Activated T-helper 1 cell treated with anti-CD3 and anti-CD28 coated beads, Interleukin-2, amount 50 U/mL, for 16 hours (primary cell): ENCODE measurements at places on chromosomes 1 and 21.

- no peak for DNase-seq
These were observed 39.0 kb upstream of the PPM1J start for GRCh38 chr1:112754116-112754628.

DNA sequence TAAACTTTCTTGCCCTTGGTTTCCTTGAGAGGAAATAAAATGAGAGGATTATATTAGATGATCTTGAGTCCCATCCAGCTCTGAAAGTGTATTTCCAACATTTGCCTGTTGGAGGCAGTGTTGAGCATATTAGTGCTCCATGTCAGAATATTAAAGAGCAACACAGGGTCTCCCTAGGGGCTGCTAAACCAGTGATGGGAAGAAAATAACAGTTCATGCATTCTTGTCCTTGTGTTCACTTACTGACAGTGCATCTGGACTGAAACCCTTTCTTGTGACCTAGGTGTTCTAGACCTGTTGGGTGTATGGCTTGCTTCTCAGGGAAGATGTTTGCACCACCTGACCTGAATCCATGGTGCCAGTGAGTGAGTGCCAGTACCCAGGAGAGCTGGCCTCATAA is 124.7 kb upstream of the KIAA0040 start:
- no peak for DNase-seq

- DNase-seq, result no peak
These were observed 9.5 kb upstream of the TARS2 start for GRCh38 chr1:150477733-150478132.

- no peak for DNase-seq
These were observed 14.7 kb upstream of the NPHP4 start for GRCh38 chr1:6006882-6007281.

- no peak for DNase-seq
These were observed 9.3 kb downstream of the EPS15 start for GRCh38 chr1:51509773-51510172.

DNA sequence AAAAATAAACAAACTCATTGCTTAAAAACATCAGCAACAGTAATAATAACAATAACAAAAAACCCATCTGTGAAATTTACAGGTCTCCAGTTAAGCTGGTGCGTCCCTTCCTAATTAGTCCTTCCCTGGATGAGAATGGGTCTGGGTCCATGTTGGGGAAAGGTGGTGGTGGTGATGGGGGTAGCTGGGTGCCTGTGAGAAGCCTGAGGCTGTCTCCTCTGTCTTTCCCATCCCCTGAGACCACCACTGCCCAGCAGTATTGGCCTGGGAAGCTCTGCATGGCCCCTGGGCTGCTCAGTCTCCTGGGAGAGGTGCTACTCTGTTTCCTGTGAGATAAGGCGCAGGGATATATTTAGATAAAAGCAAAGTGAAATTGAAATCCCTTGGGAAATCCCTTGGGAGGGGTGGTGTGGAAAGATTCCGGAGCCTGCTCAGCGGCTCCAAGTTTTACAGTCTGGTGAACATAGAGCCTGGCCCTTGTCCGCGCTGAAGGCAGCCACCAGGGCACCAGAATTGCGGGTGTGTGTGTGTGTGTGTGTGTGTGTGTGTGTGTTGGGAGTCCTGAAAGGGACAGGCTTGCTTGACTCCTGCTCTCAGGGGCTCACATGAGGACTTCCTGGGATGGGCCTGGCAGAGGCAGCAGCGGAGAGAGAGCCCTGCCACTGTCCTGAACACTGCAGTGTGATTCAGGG is 150.2 kb downstream of the FOXD2 start:
- DNase-seq, result no peak

- no peak for DNase-seq
These were observed 36.8 kb downstream of the UBE2U start for GRCh38 chr1:64240206-64240605.

DNA sequence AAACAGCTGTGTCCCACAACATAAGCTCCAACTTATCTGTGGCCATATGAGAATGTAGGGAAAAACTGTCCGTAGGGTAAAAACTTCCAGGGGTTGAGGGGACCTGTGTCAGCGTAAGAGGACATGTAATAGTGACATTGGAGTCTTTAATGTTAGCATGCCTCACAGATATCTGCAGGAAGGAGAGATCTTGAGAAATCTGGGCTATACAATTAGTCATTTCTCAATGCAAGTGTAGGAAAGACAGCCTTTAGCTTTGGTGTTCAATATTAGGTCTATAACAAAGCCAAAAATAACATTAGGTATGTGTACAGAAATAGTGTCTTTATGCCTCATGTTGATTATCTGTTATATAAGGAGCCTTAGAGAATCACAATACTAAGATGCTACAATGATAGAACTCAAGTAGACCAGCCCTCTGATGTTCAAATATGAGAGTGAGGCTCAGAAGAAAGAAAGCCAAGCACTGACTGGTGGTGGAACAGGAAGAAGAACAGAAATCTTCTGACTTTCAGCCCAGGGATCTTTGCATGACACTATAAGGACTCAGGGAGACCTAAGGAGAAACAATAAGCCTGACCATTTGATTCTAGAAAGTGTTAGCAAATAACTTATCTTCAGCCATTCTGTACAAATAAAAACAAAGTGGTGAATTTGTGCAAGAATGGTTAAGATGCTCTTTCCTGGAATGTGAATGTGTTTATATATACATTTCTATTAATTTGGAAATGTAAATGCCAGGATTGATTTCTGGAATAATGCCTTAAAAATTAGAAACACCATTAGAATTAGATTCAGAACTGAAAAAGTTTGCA is 152.6 kb downstream of the ZC3H11B start:
- no peak for DNase-seq

DNA sequence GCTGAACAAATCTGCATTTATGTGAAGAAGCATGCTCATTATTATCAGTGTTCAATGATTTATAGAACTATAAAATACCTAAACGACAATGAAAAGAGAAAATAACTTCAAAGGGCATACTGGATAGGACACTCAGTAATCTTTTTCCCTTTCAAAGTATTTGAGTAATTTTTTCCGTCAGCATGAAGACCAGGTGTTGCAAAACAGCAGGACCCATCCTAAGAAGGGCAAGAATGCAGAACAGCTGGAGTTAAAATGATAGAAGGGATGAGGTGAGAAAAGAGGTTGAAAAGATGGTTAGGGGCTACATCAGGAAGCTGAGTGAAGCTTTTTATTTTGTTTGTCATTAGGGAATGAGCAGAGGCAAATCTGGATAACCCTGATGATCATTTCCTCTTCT is 7.1 kb upstream of the RGS18 start:
- no peak for DNase-seq

- no peak for DNase-seq
These were observed 8.3 kb upstream of the ZNF669 start for GRCh38 chr1:247112479-247112781.

DNA sequence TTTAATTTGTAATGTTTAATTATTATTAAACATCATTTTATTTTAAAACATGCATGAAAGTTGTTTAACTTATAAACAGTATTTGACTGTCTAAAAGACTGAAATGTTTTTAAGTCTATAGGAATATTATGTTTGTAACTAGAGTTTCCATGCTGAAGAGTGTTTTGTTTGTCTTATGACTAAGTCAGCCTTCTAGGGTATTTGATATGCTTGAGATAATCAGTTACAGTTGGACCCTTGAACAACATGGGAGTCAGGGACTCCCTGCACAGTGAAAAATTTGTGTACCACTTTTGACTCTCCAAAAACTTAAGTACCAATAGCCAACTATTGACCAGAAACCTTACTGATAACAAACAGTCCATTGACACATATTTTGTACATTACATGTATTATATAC is 45.5 kb upstream of the KANK4 start:
- DNase-seq, result no peak

DNA sequence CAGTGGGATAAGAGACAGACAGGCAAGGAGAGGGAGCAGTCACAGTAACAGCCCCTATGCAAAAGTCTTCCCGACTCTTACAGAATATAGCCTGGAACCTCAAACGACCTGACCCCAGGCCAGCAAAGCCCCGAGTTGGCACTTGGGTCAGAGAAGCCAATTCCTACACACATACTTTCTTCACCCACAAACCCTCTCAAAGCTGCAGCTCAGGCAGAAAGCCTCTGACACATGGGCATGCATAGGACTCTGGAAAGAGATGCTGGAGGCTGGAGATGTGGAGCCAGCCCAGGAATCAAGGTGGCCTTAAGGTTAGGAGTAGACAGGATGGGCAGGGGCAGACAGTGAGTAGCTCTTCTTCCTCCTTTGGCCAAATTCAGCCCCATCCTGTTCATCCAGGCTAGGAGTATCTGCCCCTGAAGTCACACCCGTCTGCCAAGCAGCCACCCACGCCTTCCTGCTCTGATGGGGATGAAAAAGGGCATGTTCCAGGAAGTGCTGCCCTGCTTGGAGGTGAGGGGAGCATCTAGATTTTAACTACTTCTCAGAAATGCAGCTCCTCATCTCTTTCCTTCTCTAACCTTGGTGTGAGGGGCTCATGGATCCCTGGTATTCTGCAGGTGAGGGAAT is 7.8 kb downstream of the SLC41A1 start:
- DNase-seq, result no peak

- DNase-seq, result no peak
These were observed 14.7 kb downstream of the HYI start for GRCh38 chr1:43438953-43439581.

DNA sequence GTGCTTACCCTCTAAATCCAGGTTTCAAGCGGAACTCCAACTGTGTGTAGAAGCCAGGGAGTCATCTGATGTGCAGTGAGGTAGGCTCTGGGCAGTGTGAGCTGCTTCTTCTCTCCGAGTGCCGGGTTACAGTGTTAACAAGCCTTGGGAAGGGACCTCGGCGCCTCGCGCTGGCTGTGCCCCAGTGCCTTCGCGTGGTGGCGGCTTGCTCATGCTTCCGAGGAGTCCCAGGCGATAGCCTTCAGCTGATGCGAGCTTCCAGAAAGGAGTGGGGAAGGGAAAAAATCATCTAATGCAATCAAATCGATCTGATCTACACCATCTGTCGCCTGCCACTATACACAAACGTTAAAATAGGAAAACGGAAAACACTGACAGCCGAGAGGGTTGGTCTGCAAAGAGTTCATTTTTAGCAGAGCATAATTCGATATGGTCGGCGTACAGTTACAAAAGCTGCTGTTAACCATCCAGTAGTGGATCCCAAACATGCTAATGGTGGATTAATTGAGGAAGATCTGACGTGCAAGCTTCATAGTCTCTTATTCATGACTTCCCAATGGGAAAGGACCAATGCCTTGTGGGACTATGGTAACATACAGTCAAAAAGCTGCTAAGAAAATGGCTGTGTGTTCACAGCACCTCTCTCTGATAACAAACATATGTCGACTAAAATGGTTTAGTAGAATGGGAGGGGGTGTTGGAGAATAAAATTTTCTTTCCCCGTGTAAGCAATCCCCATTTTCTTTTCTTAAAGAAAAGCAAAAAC is 128.7 kb upstream of the DPYD start:
- DNase-seq, result no peak

DNA sequence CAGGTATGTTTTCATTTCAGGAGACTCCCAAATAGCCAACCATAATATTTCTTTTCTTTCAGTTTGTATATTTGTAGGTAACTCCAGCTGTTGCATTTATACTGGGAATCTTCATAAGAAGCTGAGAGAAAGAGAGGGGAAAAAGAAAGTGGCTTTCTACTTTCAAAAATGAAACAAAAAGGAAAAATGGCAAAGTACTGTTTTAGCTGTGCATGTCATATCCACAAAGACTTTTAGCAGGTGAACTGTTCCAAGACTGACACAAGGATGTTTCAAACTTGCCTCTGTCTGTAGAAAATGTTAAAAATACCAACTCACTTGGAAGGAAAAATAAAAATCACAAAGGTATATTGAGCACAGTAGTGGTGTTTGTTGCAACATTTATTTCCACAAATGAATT is 41.9 kb upstream of the CACYBP start:
- no peak for DNase-seq

DNA sequence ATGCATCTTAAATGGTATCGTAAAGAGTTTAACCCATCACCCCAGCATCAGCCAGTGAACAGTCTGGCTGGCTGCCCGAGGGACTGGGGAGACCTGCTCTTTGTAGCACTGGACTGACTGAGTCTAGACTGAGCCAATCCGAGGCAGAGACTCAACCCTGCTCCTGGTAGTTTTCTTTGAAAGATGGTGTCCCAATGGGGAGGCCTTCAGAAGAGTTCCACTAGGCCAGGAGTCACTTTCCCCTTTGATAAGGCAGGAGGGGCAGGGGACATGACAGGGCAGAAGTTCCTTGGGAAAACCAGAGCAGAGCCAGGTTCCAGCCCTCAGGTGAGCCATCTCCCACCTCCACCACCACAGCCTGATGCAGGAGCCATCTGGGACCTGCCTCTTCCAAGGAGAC is 203.5 kb downstream of the CAMTA1 start:
- DNase-seq, result no peak

DNA sequence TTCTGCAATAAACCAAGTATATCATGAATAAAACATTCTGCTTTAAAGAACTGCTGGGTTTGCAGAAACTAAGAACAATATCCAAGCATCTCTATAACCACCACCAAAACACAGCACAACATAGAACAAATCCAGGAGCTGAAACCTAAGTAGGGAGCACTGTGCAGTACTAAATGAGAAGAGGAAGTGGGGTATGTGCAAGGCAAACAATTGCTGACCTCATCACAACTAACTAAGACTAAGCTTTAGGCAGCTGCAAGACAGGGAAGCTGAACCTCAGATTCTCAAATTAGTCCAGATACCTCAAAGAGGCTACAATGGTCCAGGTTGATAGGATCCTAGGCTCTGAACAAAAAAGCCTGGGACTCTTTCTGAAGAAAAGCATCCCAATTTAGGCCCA is 172.6 kb downstream of the SLC44A5 start:
- no peak for DNase-seq

GRCh38 chr1:3705341-3705950 is 46.8 kb upstream of the CCDC27 start:
- DNase-seq, result no peak
